ENCODE measurements at places on chromosomes 13 and 19.

- DNase-seq, result no peak
Measured at GRCh38 chr13:34076319-34076718, 258.4 kb downstream of the RFC3 start.

DNA sequence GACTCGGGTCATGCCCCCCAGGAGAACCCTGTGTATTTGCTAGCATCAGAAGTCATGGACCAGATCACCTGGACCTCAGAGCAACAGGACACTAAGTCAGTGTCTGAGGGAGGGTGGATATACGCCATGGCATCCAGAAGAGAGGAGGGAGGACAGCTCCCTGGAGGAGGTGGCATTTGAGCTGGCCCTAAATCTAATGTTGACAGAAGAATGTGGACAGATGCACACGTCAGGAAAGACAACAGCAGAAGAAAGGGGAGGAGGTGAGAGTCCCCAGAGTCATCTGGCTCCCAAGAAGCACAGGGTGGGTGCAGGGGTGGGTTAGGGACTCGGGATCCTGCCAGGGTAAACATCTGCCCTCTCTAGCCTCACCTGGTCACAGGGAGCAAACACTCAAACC is 24.5 kb upstream of the CCNE1 start:
- DNase-seq, result no peak

GRCh38 chr13:28089065-28089464 is 11.3 kb downstream of the FLT3 start:
- no peak for DNase-seq

GRCh38 chr13:32136716-32137115 is 105.1 kb downstream of the FRY start:
- DNase-seq, result no peak

DNA sequence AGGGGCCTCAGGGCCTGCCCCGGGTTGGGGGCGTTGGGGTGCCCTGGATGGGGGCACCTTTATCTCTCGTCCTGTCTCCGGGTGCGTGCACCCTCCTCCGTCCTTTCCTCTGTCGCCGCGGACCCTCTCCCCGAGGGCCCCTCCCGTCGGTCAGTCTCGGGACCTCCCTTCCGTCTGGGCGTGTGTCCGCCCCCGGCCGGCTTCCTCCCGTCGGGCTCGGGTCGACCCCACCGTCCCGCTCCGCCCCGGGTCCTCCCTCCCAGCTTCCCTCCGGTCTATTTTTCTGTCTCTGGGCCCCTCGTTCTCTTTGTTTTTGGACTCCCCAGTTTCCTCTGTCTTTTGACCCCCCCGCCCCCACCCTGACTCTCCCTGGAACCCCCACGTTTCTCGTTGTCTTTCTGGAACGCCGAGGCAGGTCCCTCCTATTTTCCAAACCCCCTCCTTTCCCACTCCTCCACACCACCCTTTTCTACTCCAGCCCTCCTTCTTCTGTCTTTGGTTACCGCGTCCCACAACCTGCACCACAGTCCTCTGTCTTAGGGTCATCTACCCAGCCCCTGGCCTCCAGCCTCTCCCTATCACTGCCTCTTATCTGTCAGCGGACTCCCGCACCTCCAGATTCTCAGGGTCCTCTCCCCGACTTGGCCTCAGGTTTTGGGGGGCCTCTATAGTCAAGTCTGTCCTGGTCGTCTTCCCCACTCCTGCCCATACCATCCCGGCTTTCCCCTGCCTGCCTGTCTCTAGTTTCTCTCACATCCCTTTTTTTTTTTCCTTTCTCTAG is 757 bp downstream of the EGLN2 start:
- no peak for DNase-seq

DNA sequence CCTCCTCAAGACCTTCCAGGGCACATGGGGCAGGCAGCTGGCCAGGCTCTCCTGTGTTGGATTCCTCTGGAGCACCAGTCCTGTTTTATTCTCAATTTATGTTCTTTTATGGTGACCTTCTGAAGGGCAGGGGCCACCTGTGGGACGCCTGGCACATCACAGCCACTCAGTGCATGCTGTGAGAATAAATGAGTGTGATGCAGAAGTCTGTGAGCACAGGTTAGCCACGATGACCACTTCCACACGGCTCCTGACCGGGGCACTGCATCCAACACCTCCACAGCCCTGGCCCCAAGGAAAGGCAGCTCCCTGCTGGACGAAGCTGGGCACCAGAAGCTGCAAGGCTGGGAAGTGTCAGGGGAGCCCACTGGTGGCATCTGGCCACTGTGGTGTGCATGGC is 122.8 kb downstream of the CRYL1 start:
- no peak for DNase-seq

DNA sequence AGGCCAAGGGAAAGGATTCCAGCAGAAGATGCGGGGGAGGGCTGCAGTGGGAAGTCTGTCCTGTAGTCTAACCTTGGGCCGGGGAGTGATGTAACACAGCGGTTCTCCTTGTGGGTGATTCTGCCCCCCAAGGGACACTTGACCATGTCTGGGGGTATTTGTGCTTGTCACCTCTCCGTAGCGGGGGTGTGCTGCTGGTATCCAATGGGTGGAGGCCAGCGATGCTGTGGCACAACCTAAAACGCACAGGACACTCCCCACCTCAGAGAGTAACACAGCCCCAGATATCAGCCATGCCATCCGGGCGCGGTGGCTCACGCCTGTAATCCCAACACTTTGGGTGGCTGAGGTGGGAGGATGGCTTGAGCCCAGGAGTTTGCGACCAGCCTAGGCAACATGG is 36.3 kb downstream of the ZNRF4 start:
- no peak for DNase-seq

DNA sequence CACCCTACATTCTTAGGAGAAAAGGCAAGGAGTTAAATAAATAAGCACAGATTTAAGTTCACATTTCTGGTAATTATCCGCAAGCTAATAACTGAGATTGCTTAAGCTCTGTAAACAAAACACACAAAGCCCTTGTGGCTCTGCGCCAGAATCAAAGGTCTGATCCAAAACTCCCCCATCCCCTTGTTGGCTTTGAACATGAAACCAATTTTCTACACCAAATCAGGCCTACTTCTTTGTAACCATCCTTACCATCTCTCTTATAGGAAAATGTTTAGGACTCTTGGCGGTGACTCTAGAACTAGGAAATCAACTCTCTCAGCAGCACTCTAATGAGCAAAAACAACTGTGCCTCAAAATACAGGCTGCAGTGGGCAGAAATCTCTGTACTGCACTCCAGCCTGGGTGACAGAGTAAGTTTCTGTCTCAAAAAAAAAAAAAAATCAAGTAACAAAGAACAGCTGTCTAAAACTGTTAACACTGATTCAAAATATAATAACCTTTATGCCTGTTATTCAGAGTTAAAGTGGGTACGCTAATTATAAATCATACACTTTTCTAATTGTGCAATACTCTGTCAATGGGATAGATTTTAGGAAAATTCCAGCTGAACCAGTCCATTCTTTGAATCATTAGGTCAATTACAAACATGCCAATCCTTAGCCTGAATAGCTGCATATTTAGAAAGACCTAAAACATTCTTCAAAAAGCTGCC is 25.8 kb downstream of the ABCC4 start:
- no peak for DNase-seq

DNA sequence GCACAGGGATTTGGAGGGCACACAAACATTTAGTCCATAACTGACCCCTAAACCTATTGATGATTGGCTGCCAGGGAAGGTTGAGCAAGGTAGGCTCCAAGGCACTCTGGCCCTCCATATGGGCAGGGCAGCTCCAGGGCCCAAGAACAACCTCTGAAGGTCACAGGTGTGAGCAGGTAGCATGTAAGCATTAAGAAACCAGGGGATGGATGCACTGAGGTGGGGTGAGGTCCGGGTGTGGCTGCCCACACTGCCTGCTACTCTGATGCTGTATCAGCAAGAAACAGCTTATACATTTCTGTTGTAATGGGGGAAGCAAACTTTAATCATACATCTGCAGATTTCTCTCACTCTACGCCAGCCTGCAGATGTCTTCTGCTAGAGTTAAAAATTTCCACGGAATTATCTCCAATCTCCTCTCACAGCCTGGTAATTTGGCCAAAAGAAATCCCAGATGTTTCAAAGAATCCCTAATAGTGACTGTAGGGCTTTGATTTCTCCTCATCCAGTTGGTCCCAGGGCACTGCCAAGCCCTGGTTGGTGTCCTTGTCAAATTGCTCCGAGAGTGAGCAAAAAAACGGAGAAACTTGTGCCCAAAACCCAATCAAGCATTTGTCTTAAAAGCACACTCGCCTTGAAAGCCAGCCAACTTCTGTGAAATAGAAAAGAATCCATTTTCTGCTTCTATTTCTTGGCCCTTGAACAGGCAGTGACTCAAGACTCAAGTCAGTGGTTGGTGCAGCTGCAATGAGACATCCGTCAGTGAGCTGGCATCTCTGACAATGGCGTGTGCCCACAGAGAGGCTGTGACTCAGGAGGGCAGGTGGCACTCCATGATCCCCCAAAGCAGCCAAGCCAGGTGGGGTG is 72.5 kb upstream of the MRI1 start:
- DNase-seq, result no peak

DNA sequence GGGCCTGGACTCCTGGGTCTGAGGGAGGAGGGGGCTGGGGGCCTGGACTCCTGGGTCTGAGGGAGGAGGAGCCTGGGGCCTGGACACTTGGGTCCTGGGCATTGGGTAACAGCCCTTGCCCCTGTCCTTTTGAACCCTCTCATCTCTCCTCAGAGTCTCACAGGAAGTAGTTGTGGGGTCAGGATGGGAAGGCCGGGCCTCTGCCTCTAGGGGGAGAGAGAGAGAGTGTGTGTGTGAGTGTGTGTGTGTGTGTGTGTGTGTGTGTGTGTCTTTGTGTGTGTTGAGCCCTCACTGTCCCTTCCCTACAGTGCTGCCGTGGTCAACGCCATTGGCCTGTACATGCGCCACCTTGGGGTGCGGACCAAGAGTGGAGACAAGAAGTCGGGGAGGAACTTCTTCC is 10.9 kb downstream of the ARHGEF1 start:
- no peak for DNase-seq

DNA sequence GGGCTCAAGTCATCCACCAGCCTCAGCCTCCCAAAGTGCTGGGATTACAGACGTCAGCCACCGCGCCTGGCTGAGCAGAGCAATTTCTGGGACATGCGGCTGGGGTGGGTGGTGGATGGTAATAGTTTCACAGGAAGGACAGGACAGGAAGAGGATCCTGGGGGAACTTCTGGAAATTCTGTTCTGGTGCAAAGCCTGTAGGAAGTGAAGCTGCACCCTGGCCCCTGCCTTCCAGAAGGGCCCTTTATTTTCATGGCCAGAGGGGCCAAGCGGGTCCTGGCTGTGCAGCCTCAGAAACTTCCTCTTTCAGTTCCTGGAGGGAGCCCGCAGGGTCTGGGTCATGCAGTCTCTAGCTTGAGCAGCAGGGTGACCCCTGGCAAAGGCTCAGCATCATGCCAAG is 15.7 kb downstream of the FEM1A start:
- DNase-seq, result no peak

DNA sequence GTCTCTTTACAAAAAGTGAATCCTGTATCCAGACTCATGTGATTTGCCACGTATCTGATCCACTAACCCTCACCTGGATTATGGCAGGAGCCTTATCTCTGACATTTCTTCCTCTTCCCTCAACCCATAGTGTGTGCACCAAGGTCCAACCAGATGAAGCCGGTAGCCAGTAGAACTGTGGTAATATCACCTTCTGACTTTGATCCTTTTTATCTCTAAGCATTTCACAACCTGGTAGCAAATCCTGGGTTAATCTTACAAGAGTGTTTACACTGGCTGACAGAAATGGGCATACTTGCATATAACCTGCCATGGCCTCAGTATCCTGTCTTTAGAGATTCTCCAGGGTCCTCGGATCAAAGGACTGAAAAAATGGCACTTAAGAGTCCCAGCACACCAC is 1.9 kb downstream of the ZNF417 start:
- no peak for DNase-seq

Measured in stimulated activated CD4-positive, alpha-beta T cell treated with anti-CD3 and anti-CD28 coated beads, Interleukin-1b, Interleukin-23, amount 100 ng/mL, for 1 hour (primary cell).